ENCODE measurements at places on chromosomes 4 and X.

- peak; percentile 59 for DNase-seq
These were observed 31.2 kb downstream of the PHEX start for GRCh38 chrX:22063284-22063683.

- peak; percentile 34 for DNase-seq
These were observed at the start of gene XK for GRCh38 chrX:37685381-37686359. Gene XK (plus strand): TSS chrX:37685791. CDS start chrX:37685962, 171 bp downstream.

DNA sequence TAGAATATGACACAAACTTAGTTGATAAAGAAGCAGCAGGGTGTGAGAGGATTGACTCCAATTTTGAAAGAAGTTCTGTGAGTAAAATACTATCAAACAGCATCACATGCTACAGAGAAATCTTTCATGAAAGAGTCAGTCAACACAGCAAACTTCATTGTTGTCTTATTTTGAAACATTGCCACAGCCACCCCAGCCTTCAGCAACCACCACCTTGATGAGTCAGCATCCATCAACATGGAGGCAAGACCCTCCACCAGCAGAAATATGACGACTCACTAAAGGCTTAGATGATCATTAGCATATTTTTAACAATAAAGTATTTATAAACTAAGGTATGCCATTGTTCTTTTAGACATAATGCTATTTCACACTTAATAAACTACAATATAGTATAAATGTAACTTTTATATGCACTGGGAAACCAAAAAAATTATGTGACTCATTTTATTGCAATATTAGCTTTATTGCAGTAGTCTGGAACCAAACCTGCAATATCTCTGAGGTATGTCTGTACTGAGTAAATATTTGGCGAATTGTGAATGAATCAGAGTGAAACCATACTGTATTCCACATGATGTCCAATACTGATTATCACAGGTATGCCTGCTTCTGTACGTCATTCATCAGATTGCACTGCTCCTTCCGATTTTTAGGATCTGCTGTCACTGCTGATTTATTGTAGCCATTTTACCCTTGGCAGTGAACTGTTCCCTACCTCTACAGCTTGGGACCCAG lies 11.6 kb downstream of the FRMPD4 start:
- DNase-seq = no peak

DNA sequence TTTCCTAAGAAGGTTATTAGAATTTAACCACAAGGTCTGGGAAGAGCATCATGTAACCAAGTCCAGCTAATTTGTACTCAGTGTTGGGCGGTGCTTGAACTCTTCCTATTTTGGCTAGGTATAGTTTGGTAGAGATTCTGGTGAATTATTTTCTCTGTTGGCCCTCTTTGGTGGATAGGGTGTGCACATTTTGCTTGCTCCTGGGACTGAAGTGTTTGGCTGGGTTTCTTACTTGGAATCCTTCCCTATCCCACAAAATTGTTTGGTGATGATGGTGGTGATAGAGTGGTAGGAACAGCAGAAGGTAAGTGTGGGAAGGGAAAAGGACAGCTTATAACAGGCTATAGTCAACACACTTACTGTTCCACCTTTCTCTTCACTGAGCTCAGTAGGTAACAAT lies 194.8 kb upstream of the GPC4 start:
- no peak for DNase-seq

- no peak for DNase-seq
These were observed 282.8 kb downstream of the PPP1R2C start for GRCh38 chrX:42495139-42495538.

- DNase-seq = no peak
These were observed 13.6 kb upstream of the CYLC1 start for GRCh38 chrX:83847339-83847738.

DNA sequence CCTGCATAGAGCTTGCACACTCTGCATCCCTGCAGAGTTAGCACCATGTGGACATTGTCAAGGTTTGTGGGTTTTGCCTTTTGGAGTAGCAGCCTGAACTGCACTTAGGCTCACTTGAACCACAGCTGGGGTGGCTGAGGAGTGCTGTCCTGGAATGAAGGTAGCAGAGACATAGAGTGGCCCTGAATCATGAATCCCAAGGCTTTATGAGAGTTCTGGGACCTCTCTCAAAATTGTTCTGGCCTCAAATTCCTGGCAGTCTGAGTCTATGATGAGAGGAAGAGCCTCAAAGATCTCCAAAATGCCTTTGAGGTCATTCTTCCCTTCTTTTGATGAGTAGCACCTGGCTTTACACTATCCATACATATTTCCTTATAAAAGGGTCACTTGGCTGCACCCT lies 37.1 kb upstream of the ADH1C start:
- DNase-seq = no peak

GRCh38 chrX:136487647-136488046 lies at the start of gene BRS3:
Gene BRS3 (plus strand): TSS chrX:136487947. CDS start chrX:136488115, 168 bp downstream.
- DNase-seq = no peak

- DNase-seq = no peak
These were observed 15.1 kb downstream of the S100G start for GRCh38 chrX:16665089-16665488.

GRCh38 chrX:53383376-53384076 lies 38.9 kb downstream of the SMC1A start:
- DNase-seq = no peak

Measured in GM13976 (cell line).